ENCODE measurements at places on chromosomes 6 and 20. TPM values are rescaled to one million over a fixed set of nuclear protein-coding genes. Genes with fewer than 3 reads are reported as not detected.
A peak's percentile ranks its signal among the peaks of the same experiment; 100 is the strongest.

DNA sequence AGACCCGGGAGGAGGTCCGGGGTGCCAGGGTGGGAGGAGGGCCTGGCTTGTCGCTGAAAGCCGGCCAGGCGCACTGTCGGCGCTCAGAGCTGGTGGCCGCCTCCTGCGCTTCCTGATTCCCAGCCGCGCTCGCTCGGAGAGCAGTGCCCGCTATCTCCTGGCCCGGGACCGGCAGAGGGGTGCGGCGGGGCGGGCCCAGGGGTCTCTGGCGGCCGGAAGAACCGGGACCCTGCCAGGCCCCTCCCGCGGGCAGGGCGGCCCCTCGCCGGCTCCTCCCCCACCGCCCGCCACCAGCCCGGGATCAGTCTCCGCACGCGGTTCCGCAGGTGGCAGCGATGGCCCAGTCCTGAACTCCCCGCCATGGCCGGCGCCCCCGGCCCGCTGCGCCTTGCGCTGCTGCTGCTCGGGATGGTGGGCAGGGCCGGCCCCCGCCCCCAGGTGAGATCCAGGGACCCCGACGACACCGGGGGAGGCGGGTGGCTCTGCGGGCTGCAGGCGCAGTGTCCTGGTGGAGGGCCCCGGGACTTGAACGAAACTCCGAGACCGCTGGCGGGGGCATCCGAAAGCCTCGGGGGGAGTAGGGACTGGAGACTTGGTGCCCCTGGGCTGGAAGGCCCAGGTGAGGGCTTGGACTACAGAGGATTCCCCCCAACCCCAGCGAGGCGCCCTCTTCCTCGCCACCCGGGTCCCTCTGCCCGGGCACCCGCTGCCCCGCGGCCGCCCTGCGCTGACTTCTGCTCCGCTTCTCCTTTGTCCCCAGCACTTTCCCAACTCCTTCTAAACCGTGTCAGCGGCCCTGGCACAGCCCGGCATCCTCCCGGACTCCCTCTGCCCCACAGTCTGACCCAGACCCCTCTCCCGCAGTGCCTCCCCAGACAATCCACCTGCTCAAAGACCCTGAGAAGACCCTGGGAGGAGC lies at the start of gene GLP1R:
GLP1R (plus strand) TSS at position 301 of the 919 bp plus-strand sequence; CDS start at position 361, 60 bp downstream.
- peak; percentile 31 for DNase-seq
- H3K4me3 ChIP-seq = peak within 1 kb of the TSS; percentile 37
- no peaks in the 10 kb centered on the region for H3K36me3 ChIP-seq

- no peak for DNase-seq
- H3K27me3 ChIP-seq = no peaks in the 10 kb centered on the region
- peaks cover 2% of the 10 kb centered on the region for H3K36me3 ChIP-seq
- peak overlapping the region; percentile 92 for H3K27ac ChIP-seq
- H3K4me1 ChIP-seq = peaks cover 10% of the 10 kb centered on the region
- peak overlapping the region; percentile 82 for H3K4me3 ChIP-seq
Measured at GRCh38 chr6:24775520-24776058, 852 bp downstream of the GMNN start.

DNA sequence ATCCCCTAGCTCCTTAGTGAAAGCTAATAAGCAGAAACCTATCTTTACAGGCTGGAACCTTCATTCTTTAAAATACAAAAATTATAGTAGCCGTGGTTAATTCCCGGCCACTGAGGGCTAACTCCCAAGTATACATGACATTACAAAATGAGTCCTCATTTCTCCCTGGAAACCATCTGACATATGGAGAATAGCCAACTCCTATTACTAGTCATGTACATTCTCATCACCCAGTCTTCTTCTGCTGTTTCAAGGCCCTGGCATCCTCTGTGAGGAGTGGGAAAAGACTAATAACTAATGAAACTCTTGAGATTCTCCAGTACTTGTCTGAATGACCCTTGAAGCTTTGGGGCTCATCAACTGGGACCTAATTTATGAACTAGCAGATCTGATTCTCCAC lies 30.2 kb downstream of the CSNK2A1 start:
- H3K36me3 ChIP-seq = no peaks in the 10 kb centered on the region
- H3K4me3 ChIP-seq = no peak overlapping the region
- H3K4me1 ChIP-seq = peaks cover 84% of the 10 kb centered on the region
- no peak overlapping the region for H3K27ac ChIP-seq

OOEP gene
- not detected for total RNA-seq

COL11A2 gene
- total RNA-seq = 1.6 TPM

HAO1 gene
- not detected for total RNA-seq

DNA sequence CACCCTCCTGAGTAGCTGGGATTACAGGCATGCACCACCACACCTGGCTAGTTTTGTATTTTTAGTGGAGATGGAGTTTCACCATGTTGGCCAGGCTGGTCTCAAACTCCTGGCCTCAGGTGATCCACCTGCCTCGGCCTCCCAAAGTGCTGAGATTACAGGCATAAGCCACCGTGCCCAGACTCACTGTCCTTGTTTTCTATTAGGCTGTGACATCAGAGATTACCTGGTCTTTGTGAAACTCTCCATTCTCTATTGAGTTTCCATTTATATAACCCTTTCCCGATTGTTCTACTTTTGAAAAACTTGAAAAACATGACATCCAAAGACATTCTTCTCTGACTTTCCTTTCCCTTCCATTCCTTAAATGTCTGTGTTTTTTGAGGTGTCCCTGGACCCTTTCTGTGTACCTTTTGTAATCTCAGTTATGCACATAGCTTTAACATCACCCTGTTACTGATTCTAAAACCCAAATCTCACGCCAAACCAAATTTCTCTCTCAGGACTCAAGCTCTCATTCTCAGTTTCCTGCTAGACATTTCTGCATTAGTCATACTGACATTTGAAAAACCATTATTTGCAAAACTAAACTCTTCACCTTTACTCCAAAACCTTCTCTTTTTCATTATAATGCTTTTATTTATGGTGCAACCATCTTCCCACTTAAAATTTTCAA lies 137.0 kb downstream of the KHDC1L start:
- no peak overlapping the region for H3K4me3 ChIP-seq
- no peaks in the 10 kb centered on the region for H3K36me3 ChIP-seq
- no peak overlapping the region for H3K27ac ChIP-seq
- DNase-seq = no peak
- H3K27me3 ChIP-seq = no peaks in the 10 kb centered on the region
- H3K4me1 ChIP-seq = no peaks in the 10 kb centered on the region

DPPA5 gene
- total RNA-seq = not detected

PEX7 gene
- 19.0 TPM for total RNA-seq

GSTA2 gene
- not detected for total RNA-seq

- peaks cover 61% of the 10 kb centered on the region for H3K36me3 ChIP-seq
- peaks cover 5% of the 10 kb centered on the region for H3K4me1 ChIP-seq
- H3K27me3 ChIP-seq = no peaks in the 10 kb centered on the region
- H3K27ac ChIP-seq = no peak overlapping the region
Measured at GRCh38 chr20:47238780-47239718, 117.5 kb downstream of the ZMYND8 start.

PSORS1C2 gene
- total RNA-seq = not detected

ADIG gene
- not detected for total RNA-seq

- H3K27ac ChIP-seq = no peak overlapping the region
- H3K4me1 ChIP-seq = no peaks in the 10 kb centered on the region
- H3K27me3 ChIP-seq = peaks cover 7% of the 10 kb centered on the region
- H3K36me3 ChIP-seq = no peaks in the 10 kb centered on the region
- H3K4me3 ChIP-seq = no peak overlapping the region
Measured at GRCh38 chr6:26064619-26065257, 22.5 kb upstream of the HFE start.

DNA sequence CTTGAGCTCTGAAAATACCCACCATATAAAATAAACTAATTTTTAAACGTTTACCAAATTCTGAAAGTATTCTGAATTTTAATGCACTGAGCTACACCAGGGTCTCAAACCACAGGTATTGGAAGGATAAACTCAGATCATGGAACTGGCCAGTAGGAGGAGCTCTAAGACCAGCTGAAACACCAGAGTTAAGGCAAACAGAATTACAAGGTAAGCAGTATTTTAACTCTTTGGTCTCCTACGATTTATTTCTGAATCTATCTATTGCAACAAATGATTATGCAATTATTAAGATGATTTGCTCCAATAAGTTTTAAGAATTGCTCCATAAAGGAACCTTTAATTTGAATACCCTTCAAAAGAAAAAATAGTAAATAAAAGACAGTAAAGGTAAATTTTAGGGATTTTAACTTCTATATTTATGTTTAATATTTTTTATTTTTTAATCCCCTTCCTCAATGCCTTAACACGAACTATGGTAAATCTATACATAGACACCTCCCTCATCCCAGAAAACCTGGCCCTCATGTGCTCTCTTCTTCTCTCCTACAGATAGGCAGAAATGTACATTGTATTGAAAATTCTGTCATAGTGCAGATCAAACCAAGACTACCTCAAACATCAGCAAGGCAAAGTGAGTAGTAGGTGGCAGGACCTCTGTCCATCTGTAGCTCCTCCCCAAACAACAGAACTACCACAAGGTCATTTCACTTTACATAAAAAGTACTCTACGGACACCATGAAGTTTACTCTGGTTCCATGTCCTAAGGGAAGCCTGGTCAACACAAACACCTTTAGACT lies 58.4 kb downstream of the SMLR1 start:
- no peak overlapping the region for H3K4me3 ChIP-seq
- H3K36me3 ChIP-seq = peaks cover 74% of the 10 kb centered on the region
- no peaks in the 10 kb centered on the region for H3K27me3 ChIP-seq
- DNase-seq = no peak

GRCh38 chr20:46562373-46563169 lies 12.1 kb upstream of the OCSTAMP start:
- H3K4me3 ChIP-seq = peak overlapping the region; percentile 50
- peak; percentile 33 for DNase-seq
- H3K27me3 ChIP-seq = no peaks in the 10 kb centered on the region
- H3K36me3 ChIP-seq = no peaks in the 10 kb centered on the region

RMND1 gene
- total RNA-seq = 15.8 TPM

DNA sequence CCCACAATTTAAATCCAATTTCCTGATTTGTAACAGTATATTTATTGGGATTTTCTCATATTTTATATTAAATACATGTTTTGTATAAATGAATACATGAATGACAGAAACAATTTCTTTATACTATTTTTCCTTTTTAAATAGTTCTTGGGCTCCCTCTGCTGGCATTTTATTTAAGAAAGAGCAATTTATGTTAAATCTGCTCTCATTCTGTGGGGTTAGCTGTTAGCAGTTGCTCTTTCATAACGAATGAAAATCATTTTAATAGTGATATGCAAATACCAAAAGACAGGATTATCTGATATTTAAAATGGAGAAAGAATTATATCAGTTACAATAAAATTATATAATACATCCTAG lies 118.3 kb downstream of the RALGAPA2 start:
- no peaks in the 10 kb centered on the region for H3K36me3 ChIP-seq
- H3K27ac ChIP-seq = no peak overlapping the region
- no peaks in the 10 kb centered on the region for H3K27me3 ChIP-seq
- no peak overlapping the region for H3K4me3 ChIP-seq
- DNase-seq = no peak

HRH3 gene
- total RNA-seq = not detected

GRCh38 chr6:96656567-96656966 lies 93.6 kb downstream of the FHL5 start:
- H3K4me1 ChIP-seq = no peaks in the 10 kb centered on the region
- no peaks in the 10 kb centered on the region for H3K27me3 ChIP-seq
- no peak for DNase-seq
- no peak overlapping the region for H3K4me3 ChIP-seq

- H3K4me1 ChIP-seq = no peaks in the 10 kb centered on the region
- no peak for DNase-seq
- no peaks in the 10 kb centered on the region for H3K36me3 ChIP-seq
- no peak overlapping the region for H3K4me3 ChIP-seq
- H3K27ac ChIP-seq = no peak overlapping the region
Measured at GRCh38 chr6:57247603-57248002, 25.5 kb upstream of the RAB23 start.

DNA sequence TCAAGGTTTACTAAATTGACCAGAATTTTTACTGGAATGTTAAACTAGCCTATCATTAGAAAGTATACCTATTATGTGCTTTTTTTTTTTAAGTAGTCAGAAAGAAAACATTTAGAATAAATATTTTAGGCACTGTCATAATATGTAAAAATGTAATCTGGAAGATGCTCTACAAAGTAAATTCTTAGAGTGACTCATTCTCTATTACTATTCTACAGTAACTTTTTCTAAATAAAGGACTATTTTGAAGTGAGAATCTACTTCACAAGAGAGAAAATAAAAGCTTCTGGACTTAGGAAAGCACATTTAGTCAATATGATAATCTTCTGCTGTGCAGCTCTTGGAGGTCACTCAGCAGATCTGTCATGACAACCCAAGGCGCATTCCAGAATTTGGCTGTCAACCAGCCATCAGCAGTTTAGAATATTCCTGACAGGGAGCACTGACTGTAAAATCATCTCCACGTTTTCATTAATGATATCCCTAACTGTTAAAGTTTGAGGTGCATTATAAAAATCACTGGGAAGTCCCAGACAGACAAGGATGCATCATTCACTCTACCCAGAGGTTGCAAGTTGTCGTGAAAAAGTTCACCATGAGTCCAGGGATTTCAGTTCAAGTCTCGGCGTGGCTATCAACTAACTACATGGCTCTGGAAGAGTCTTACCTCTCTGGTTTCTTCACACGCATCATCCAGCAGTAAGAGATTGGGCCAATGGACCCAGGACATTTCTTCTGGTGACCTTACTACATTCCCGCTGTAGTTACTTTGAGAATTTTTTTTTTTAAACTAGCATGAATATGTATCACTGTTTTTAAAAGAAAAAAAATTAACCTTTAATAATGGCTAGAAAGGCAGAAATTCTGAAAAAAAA lies 374.9 kb downstream of the GJA1 start:
- no peak for DNase-seq
- H3K36me3 ChIP-seq = no peaks in the 10 kb centered on the region
- H3K4me1 ChIP-seq = no peaks in the 10 kb centered on the region
- no peak overlapping the region for H3K4me3 ChIP-seq
- no peak overlapping the region for H3K27ac ChIP-seq
